Tracheal epithelial cell (primary cell): ENCODE measurements at places on chromosomes 2 and 18. TPM values are rescaled to one million over a fixed set of nuclear protein-coding genes. Genes with fewer than 3 reads are reported as not detected.

Gene CDK15
- 0.24 TPM in 1 of 2 replicates, not detected in the other for total RNA-seq

Gene SLC35F6
- total RNA-seq, result 25.6 and 34.5 TPM in 2 replicates

Gene CKAP2L
- 0.21 and 0.48 TPM in 2 replicates for total RNA-seq

Gene UGT1A3
- 0.24 TPM in 1 of 2 replicates, not detected in the other for total RNA-seq

Gene ADCYAP1
- not detected in 2 replicates for total RNA-seq

Gene BMP10
- not detected in 2 replicates for total RNA-seq

Gene NIFK
- total RNA-seq, result 59.8 and 78.2 TPM in 2 replicates

Gene CCL20
- total RNA-seq, result 2.6 and 158 TPM in 2 replicates
